MCF 10A (cell line): ENCODE measurements at places on chromosomes 3 and 15.
A peak's percentile ranks its signal among the peaks of the same experiment; 100 is the strongest.

DNA sequence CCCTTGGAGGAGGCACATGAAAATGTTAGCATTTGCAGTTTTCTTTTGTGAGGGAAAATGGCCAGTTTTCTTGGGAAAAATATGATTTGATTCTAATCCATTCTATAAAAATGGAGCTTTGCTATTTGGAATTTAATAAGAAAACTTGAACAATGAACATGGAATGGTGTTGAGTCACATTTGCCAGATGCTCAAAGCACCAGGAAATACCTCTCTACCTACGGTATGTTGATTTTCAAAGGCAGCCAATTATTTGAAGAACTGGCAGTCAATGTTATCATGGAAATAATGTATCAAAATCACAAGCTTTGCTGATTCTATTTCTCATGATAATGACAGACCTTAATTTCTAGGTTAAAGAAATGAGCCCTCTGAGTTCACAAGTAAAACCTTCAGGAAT lies 14.9 kb downstream of the NME9 start:
- no peak for DNase-seq

GRCh38 chr3:71438071-71438685 lies 145.3 kb downstream of the FOXP1 start:
- no peak for DNase-seq

DNA sequence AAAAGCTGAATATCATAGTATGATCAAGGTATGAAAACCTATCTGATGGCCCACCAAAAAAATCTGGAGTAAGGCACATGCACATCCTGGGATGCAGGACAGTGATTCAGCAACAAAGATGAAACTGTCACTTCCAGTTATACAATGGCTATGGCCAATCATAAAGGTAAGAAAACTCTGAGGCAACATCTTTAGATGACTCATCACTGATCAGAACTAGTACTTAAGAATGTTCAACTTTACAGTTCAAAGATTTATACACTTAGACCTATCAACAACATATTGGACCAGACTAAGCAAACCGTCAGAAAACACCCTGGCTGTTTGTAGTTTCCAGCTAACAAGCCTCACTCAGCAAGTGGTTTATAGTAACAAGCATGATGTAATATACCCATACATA lies 21.3 kb upstream of the PLCH1 start:
- DNase-seq, result peak; percentile 56

DNA sequence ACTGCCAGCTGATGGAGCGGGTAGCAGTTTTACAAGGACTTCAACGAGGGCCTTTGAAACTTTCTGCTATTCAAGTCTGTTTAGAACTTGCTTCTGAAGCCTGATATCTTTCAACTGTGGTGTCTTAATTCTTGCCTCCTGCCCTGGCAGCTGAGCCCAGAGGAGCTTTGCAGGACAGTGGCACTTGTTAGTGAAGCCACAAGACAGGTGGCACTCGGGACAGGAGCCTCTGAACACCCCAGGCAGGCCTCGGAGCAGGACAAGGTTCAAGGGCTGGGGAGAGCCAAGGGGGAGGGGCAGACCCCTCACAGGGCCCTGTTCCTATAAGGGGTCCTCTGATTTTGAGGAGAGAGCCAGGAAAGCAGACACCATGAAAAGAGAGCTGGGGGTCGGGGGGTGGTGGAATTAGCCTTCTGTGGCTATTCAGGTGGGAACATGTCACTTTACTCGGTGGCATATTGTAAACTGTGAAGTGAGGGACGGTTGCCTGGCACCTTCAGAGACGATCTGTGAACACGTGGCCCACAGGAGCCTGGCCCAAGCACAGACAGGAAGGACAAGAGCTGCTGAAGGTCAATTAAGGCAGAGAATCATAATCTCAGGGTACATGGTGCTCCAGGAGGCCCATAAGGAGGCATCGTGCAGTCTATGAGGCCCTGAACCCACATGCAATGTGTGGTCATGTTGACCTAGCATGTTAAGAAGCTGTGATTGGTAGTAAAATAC lies 30.1 kb upstream of the KY start:
- no peak for DNase-seq

DNA sequence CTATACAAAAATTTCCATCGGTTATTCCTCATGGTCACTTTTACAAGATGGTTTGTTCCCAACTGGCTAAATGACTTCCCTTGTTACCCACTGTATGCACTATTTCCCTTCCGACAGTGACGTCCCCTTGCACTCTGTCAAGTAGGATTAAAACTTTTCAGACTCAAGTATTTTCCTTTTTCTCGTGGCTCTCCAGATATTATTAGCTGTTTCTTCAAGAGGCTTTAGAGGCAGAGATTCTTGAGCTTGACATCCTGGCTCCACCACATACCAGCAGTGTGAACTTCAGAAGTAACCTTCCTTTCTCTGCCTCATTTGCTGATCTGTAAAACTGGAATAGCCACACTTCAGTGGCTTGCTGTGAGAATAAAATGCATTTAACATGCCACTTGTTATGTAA lies 14.0 kb downstream of the CSNK1G1 start:
- no peak for DNase-seq

DNA sequence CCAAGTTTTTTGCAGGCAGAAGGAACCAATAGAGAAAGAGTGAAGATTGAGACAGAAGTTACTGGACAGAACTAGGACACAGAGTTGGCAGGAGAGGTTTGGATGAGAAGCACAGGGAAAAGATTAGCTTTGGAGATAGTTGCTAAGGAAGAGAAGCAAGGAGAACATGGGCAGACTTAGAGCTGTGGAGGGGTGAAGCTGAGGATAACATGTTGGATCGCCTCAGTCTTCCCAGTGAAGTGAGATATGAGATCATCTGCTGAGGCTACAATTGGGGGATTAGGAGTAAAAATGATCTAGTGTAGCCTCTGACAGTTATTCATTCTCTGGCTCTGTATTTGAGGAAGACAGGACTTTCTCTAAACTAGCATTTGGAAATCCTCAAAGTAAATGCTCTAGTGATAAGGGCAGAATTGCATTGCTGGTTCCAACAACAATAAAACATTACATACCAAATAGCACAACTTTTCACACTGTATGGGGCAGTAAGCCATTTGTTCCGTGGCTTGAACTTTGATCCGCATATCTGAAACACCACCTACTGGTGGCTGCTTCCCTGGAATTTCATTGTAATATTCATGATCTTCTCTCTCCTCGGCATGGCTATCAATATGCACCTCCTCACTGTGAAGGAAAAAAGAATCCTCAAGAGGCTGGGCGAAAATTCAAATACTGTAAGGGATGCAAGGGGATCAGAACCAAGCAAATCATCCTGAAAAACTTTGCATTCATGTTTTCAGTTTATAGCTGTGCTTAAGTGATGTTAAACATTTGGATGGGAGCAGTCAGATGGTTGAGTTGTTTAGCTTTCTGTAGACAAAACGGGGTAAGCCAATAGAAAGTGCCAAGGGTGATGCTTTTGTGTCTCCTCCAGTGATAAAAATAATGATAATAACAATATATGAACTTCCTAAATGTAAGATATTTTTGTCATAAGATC lies 22.2 kb upstream of the EID1 start:
- DNase-seq, result peak; percentile 55

DNA sequence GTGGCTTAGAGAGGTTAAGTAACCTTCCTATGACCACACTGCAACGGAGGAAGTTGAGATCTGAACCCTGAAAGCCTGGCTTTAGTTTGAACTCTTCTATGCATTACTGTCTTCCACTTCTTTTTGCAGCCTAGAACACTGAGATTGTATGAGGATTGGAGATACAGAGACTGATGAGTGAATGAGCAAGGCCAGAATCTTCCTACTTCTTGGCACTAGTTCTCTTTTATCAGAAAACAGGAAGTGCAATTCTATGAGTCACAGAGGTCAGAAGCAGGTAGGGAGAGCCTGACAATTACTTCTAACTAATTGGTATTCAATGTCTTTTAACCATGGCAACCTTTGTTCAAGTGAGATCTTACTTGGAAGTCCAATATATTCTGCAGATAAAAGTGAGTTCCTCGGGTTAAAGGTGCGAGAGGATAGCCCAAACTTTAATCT lies 219.0 kb downstream of the SHQ1 start:
- DNase-seq, result peak; percentile 69

- no peak for DNase-seq
Measured at GRCh38 chr3:63467392-63467791, 185.1 kb upstream of the SNTN start.

- DNase-seq, result peak; percentile 33
Measured at GRCh38 chr15:100623301-100623700, 20.9 kb downstream of the ASB7 start.

DNA sequence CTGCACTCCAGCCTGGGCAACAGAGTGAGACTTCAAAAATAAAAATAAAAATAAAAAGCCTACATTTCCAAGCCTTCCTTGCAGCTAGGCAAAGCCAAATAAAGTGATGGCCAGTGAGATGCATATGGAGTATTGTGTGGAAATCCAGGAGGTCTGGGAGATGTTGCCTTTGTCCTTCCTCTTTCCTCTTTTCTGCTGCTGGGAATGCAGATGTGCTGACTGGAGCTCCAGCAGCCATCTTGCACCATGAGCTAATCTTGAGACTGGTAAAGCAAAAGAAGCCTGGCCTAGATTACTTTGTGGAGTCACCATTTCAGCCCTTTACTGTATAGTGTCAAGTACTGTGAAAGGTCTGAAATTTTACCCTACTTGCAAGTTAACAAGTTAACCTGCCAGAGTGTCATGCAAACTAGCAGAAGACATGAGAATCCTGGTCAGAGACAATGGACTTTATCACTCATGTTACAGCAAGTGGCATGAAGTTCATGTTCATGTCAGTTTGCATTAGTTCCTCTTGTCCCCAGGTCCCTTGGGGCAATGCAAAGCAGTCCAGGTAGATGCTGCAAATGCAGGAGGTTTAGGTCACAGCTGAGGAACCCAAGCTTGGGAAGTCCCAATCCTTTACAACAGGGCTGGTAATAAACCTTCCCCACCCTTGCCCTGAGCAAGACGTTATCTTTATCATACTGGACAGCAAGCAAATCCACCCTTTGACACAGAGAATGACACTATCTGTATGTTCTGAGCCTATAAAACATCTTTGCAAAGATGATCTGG lies 103.1 kb downstream of the TLE3 start:
- no peak for DNase-seq

DNA sequence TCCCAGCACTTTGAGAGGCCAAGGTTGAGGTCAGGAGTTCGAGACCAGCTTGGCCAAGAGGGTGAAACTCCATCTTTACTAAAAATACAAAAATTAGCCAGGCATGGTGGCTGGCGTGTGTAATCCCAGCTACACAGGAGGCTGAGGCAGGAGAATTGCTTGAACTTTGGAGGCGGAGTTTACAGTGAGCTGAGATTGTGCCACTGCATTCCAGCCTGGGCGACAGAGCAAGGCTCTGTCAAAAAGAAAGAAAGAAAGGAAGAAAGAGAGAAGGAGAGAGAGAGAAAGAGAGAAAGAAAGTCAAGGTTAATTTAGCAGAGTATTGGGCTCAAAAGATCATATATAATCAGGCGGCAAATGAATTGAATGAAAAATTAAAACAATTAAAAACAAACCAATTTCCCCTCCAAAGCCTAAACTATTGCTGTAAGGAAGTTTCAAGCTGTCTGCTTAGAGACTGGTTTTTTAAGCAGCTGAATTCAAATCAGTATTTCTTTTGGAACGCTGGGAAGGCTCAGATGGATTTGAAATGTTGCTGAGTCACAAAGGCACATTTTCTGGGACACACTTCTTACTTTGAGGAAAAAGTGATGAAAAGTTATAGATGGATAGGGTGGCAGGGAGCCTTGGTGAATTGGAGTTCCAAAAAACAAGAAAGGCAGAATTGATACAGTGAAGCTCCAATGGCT lies 81.3 kb upstream of the BHLHE40 start:
- DNase-seq, result no peak

- peak; percentile 25 for DNase-seq
Measured at GRCh38 chr15:49135911-49136310, 19.5 kb downstream of the COPS2 start.

DNA sequence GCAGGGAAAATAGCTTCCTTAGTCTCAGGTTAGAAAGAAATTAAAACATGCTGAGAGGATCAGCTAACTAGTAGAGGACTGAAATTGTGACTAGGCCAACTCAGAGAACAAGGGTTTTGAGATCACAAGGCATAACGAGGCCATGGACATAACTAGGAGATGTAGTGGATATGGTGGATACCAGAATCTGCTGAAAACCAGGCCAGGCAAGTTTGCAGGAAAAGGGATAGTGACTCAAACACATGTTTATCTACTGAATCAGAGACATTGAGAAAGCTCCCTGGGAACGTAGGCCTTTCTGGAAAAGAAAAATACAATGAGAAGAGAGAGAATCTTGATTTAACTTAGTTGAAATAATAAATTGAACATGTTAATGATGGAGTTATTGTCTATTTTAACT lies 326.5 kb upstream of the GBE1 start:
- peak; percentile 72 for DNase-seq

DNA sequence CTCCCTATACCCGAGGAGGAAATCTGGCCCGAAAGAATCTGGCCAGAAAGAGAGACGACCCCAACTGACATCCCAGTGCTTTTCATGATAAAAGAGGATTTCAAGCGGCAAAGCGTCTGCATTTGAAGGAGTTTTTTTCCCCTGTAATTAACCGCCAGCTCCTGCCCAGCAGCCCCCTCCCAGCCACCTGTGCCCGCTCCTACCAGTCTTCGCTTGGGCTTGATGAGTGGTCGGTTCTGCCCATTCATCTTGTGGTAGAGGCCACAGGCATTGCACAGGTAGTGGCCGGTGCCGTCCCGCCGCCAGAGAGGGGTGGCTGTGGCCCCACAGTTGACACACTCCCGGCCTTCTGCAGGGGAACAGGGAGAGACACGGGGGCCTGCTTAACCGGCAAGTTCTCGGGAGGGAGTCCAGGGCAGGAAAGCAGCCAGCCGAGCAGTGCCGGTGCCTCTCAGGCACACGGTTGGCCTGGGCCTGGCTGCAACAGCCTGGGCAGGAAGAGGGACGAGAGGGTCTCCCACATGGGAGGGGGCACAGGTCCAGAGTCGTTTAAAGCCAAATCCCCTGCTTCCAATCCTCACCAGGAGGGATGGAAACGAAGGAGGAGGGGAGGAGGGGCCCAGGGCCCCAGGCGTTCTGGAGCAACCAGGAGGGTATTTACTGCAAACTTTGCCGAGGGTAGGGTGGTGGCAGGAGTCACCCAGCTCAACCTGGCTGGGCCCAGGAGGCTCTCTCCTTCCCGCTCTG lies 9.2 kb downstream of the GATA2 start:
- DNase-seq, result no peak

DNA sequence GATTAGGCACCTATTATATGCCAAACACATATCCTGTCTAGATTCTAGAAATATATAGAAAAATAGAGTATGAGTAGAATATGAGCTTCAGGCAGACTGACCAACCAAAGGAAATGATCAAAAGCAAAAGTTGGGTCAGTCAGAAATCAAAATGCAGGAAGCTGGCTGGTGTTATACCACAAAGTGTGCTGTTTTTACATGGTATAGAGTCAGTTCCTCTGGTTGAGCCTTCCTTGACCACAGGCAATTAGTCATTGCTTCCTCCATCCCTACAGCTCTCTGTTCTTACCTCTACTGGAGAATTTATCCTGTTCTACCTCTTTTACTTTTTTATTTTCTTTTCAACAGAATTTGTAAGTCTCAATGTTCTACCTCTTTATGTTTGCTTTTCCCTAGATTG lies 149.8 kb downstream of the TMCO5A start:
- DNase-seq, result peak; percentile 12
